Fibroblast of skin of right quadriceps (primary cell): ENCODE measurements at places on chromosomes 16 and 17.

- no peak for DNase-seq
These were observed 1.8 kb downstream of the CFAP119 start for GRCh38 chr16:30760001-30760559.

DNA sequence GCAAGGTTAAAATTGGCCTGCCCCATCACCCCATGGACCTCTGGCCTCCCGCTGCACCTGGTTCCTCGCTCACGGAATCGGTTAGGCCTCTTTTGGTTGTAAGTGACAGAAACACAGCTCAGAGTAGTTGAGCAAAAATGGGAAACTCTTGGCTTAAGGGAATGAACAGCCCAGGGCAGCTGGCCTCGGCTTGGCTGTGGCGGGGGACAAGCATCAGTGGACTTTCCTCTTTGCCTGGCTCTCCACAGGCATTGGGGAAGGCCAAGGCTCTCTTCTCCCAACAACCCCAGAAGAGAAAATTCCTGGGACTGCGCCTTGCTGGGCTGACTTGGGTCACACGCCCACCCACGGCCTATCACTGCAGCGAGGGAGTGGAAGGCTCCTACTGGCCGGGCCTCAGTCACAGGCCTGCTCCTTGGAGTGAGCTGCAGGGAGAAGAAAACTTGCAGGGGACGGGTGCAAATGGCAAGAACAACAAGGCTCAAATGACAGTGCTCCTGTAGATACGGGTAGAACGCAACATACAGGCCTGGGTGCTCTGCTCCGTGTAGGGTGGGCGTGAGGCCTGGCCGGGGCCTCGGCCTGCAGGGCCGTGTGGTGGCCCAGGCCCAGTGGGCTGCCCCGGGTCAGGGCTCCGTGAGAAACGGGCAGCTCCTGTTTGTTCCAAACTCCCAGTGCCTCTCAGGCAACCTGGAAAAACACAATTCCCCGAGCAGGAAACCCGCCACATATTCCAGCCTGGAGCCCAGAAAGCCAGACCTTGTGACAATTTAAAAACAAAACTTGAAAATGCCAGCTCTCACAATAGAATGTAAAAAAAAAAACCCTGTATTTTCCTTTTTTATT lies 25.0 kb upstream of the ATP2A3 start:
- DNase-seq, result no peak

DNA sequence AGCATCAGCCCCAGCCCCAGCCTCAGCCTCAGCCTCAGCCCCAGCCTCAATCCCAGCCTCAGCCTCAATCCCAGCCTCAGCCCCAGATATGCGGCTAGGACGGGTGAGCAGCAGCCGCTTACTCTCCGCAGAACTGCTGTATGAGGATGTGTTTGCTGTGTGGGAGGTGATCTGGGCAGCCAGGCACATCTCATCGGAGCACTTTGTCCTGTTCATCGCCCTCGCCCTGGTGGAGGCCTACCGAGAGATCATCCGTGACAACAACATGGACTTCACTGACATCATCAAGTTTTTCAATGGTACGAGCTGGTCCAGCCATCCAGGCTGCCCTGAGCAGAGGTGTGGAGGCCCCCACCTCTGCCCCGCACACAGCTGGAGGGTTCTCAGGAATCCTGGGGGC lies 22.0 kb downstream of the MNT start:
- DNase-seq, result no peak

GRCh38 chr17:57275071-57275764 lies 18.9 kb downstream of the MSI2 start:
- no peak for DNase-seq

DNA sequence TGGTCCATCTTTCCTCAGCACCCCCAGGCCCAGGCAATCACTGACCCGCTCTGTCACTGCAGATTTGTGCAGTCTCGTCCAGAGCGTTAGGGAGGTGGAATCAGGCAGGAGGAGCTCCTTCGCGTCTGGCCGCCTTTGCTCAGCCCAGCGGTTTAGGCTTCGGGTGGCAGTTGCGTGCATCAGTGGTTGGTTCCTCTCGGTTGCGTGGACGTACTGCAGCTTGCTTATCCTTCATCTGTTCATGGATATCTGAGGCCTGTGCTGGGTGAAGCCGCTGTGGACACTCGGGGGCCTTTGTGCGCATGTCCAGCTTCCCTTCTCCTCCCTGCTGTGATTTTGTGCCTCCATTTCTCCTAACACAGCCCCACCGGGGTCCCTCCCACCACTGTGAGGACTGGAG lies 4.7 kb upstream of the P2RX1 start:
- DNase-seq, result no peak

GRCh38 chr16:6835516-6835915 lies 497.1 kb upstream of the RBFOX1 start:
- DNase-seq, result no peak

- DNase-seq, result peak; percentile 38
These were observed 38.4 kb downstream of the UTP18 start for GRCh38 chr17:51298508-51299371.

GRCh38 chr17:51951741-51952140 lies 206.8 kb downstream of the CA10 start:
- peak; percentile 35 for DNase-seq

GRCh38 chr17:60941028-60941427 lies 263.4 kb downstream of the BCAS3 start:
- peak; percentile 94 for DNase-seq

GRCh38 chr17:4635823-4636375 lies 5.6 kb downstream of the ALOX15 start:
- DNase-seq, result no peak

DNA sequence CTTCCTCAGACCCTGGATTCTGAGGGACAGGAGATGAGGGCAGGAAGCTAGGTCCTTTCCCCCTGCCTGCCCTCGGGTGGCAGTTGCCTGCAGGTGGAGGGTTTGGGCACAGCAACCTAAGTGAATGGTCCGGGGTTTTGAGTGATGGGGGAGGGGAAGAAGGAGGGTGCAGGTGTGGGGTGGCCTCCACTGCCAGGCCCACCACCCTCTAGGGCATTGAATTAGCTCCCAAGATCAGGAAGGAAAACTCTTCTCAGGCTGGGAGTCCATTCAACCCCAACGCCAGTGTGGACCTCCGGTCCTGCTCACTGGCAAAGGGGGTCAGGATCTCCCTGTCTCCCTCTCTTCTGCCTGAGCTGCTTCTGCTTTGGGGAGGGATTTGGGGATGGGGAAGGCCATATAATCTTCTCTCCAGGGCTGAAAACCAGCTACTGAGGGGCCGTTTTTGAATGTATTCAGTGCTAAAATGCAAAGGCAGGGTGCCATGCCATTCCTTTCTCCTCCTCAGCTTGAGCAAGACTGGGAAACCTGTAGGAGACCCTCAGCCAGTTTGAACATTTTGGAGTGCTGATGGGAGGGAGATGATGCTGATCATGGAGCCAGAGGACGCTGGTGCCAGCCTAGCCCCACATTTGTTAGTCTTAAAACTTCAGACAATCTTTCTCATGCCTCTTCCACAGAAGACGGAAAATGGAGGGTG lies 18.8 kb downstream of the GRB7 start:
- no peak for DNase-seq

GRCh38 chr17:45009676-45010467 lies 41.6 kb downstream of the DCAKD start:
- DNase-seq, result no peak

DNA sequence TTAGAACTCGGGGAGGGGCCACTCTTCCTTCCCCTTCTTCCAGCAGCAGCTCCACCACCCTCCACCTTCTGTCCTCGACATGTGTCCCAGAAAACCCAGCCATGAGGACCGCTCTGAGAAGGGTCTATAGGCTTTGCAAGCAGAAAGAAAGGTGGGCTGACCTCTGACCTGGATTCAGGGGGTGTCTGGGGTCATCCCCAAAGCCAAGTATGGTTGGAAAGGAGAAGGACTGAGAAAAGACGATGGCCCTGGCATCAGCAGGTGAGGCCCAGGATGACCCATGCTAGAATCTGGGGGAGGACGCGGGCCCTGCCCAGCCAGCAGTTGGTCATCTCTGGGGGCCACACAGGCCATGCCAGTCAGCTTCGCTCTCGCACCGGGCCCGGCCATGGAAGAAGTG lies 6.1 kb upstream of the SMIM5 start:
- no peak for DNase-seq

DNA sequence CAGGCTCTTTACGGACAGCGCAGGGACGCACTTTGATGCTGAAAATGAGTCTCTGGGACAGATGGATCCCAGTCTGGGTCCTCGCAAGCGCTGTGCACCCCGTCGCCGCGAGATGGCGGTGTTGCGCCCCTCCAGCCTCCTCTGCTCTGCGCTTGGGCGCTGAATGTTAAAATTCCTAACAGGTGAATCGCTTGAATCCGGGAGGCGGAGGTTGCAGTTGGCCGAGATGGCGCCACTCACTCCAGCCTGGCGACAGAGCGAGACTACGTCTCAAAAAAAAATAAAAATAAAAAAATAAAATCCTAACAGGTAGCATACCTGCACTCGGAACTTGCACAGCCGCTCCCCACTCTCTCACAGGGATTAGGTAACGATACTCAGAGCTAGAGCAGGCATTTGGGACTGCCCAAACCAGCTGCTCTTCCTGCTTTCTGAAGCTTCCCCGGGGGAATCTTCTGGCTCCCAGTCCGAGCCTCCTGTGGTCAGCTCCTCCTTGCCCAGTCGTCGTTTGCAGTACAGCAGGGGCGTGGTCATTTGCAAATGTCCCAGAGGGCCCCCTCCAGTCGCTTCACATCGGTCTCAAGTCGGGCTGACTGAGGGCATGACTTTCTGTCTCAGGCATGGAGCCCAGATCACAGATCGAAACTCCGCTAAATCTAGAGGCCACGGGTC lies 26.2 kb upstream of the OSGIN1 start:
- DNase-seq, result peak; percentile 70

- DNase-seq, result no peak
These were observed 484 bp upstream of the NUDT7 start for GRCh38 chr16:77721752-77722308.

GRCh38 chr17:27578718-27579085 lies 52.3 kb upstream of the LGALS9 start:
- DNase-seq, result no peak

DNA sequence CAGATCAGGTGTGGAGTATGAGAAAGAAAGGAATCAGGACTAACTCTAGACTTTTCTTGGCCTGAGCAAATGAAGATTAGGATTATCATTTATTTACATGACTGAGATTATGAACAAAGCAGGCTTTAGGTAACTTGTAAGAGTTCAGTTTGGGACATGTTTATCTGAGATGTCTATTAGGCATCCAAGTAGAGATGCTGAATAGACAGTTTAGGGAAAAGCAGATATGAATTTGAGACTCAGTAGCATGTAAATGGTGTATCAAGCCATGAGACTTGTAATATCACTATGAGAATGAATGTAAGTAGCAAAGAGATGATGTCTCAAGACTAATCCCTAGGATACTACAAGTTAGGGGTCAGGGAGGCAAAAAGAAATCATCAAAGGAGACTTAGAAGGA lies 8.6 kb upstream of the HS3ST2 start:
- DNase-seq, result no peak
